ENCODE measurements at places on chromosomes 11 and 22.
A peak's percentile ranks its signal among the peaks of the same experiment; 100 is the strongest.

DNA sequence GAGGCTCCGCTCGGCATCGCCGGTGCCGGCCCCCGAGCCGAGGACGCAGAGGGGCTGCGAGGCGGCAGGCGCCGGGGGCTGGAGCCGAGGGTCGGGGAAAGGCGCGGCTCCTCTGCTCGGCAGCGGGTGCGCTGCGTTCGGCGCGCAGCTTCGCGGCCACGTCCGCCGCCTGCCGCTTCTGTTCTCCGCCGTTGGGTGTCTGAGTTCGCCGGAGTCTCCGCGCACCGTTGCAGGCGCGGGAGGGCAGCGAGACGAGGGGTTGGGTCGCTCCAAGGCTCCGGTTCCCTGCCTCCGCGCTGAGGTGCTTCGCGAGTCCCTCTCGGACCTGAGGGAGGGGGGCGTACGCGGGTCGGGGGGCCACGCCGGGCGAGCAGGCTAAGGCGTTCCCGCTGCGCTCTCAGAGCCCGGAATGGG lies 347 bp downstream of the MN1 start:
- peak; percentile 31 for DNase-seq

DNA sequence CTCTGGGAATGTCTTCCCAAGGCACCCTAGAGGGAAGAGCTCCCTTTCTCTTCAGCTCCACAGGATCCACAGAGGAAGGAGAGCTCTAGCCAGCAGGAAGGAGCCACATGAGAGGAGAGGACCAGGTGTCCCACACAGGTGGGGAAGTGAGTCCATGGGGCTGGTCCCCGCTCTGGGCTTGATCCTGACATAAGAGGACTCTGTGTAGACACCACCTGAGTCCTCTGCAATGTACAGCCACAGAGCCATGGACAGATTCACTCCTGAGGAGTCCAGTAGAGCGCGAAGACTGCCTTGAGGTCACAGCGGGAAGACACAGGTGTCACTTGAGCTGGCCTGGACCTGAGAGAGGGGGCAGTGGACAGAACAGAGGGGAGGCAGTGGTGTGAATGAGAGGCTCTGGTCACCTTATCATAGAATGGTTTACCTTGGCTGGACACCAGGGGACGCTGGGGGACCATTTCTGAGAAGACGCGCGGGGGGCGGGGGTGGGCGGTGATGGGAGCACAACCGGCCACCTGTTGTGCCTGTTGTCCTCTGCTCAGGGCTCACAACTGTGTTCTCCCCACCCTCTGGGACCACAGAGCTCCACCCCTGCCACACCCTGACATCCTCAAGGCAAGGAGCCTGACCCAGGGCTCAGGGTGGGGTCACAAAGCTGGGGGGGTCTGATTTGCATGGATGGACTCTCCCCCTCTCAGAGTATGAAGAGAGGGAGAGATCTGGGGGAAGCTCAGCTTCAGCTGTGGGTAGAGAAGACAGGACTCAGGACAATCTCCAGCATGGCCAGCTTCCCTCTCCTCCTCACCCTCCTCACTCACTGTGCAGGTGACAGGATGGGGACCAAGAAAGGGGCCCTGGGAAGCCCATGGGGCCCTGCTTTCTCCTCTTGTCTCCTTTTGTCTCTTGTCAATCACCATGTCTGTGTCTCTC lies 128.2 kb downstream of the ZNF280B start:
- DNase-seq: no peak

- no peak for DNase-seq
Observed at GRCh38 chr11:7964873-7965272, 374 bp downstream of the NLRP10 start.

- DNase-seq: no peak
Observed at GRCh38 chr11:126281666-126282175, 1.2 kb upstream of the TIRAP start.

DNA sequence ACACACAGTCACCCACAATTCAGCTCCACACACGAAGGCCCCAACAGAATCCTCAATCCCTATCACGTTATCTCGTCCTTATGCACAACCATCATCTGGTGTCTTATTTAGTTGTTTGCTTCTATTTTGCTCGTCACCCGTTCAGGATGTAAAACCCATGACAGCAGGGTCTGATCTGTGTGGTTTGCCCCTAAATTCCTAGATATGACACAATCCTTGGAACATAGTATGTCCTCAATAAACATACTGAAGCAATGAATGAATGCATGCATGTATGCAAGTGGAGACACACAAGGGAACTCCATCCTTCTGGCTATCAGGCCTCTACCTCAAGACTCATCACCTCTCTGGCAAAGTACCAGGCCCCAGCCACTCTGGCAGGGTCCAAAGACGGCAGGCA lies 20.2 kb downstream of the STARD10 start:
- DNase-seq: no peak

DNA sequence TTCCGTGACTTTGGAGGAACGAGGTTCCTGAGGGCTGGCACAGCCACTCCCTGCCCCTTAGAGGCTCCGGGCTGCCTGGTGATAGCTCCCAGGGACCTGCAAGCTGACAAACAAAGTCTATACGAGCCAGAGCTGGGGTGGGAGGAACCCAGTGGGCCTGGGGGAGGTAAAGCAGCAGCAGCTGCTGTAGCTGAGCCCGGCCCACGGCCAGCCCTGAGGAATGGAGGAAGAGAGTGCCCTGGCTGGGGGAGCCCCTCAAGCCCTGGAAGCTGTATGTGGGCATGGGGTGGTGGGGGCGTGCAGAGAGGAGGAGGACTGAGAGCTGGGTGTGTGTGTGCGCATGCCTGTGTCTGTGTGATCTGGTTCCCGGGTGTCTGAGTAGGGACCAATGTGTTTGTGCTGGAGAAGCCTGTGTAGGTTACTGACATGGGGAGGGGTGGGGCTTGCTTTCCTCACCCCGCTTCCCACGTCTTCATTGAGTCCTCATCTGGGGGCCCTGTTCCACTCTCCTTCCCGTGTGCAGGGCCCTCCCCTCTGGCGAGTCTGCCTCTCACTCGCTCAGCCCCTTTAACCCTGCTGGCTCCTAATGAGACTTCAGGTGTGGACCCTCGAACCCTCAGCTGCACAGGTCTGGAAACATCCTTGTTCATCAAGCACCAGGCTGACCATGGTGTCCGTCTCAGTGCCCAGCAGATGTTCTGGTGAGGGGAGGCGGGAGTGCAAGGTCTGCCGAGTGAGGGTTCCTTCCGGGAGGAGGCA lies 10.8 kb downstream of the ST3GAL4 start:
- no peak for DNase-seq

DNA sequence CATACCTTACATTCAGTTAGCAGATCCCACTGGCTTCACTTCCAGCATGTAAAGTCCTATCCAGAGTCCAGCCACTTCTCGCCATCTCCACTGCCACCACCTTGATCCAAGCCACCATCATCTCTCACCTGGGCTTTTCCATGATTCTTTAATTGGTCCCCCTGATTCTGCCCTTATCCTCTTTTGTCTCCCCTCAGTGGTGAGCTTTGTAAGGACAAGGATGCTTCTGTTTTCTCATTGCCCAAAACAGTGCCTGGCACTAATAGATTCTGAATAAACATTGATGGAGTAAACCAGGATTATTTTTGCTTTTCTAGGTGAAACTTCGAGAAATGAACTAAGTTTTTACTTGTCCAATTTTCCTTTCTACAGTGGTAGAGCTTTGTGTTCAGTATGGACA lies 4.4 kb downstream of the POLA2 start:
- no peak for DNase-seq

DNA sequence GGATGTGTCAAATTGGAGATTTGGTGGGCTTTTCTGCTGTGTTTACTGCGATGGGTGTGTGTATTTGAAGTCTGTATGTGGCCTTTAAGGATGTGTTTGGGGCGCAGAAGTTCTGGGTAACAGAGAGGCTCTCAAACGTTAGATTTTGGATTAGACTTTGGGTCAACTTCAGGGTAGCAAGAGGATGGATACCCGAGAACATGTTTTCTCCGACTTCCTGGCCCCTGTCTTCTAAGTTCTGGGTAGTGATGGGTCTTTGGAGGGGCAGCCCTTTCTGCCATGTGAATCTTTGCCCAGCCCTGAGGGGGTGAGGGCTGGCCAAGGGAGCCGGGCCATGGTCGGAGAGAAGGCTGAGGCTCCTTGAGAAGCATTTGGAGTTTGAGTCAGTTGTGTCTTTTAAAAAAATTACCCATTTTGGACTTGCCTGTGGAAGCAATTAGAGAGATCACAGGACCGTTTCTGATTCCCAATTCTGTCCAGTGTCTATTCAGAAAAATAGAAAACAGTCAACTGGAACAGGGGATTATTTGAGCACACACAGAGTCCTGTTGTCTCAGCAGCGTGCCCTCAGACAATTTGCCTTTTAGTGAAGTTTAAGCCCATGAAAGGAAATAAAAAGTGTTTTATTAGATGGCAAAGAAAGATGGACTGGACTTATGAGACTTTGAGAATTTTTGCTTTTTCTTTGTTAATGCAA lies 114.4 kb downstream of the PTPRJ start:
- no peak for DNase-seq

GRCh38 chr11:72609045-72609444 lies 65.2 kb downstream of the PDE2A start:
- no peak for DNase-seq

GRCh38 chr22:38755155-38755910 lies 465 bp downstream of the SUN2 start:
- DNase-seq: peak; percentile 68

GRCh38 chr11:122850076-122850631 lies 11.9 kb downstream of the CRTAM start:
- DNase-seq: peak; percentile 71

DNA sequence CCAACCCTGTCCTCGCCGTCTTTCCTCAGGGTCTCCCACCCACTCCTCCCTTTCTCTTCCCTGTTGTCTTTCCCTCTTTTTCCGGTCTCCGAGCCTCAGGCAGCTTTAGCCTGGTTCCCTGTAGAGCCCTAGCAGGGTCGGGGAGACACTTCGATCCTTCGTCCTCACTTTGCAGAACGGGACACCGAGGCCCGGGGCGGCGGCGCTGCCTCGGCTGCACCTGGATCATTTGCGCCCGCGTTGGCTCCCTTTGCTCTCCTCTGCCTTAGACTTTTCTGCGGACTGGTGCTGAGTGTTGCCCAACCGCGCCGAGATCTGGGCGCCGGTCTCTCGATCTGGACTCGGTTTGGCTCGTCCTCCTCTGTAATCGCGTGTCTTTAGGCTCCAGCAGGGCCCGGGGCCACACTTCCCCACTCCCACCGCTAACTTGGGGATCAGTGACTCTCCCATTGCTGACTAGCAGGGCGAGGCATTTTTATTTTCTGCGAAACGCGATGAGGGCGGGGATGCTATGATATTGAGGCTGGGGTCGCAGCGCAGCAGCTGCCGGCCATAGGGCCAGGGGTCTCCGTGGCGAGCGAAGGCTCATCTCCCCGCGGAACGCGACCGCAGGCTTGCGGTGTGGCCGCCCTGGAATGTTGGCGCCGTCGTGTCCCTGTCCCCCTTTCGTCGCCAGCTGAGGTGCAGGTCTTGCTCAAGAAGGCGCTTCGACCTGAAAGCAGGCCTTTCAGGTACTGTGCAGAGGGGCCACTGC lies 1.6 kb upstream of the E2F8 start:
- peak; percentile 16 for DNase-seq

DNA sequence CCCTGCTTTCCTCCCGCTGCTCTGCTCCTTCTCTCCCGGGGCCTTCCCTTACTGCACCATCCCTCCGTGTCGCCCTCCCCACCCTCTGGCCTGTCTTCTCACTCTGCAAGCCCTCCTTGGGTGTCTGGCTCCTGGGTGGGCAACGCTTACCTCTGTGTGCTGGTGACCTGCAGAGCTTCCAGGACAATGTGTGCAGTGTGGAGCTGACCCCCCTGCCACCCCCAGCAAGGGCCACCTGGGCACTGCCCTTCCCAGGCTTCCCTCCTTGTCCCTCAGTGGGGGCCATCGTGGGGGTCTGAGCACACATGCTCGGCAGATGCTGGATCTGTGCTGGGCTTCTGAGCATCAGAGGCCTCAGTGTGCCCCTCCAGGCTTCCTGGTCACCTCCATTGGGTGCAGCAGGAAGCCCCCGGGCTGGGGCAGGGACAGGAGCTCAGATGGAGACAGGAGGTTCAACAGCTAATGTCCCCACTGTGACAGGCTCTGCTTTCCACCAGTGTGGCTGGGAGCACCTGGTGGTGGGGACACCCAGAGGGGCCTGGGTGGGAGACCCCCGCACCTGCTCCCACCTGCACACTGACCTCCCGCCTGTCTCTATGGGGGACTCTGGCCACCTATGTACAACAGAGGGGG lies 7.8 kb upstream of the BRSK2 start:
- no peak for DNase-seq

All from activated naive CD8-positive, alpha-beta T cell treated with anti-CD3 and anti-CD28 coated beads, Interleukin-2, amount 50 U/mL, for 24 hours (primary cell).